ENCODE measurements at places on chromosomes 3 and 15. TPM values are rescaled to one million over a fixed set of nuclear protein-coding genes. Genes with fewer than 3 reads are reported as not detected.

The PDCD7 gene
- polyA plus RNA-seq = 15.6 TPM

The POLQ gene
- 2.9 TPM for polyA plus RNA-seq

The FBXO40 gene
- not detected for polyA plus RNA-seq

The FES gene
- polyA plus RNA-seq = 1.5 TPM

The CPN2 gene
- not detected for polyA plus RNA-seq

The GOLGA8T gene
- not detected for polyA plus RNA-seq

The PLSCR2 gene
- polyA plus RNA-seq = not detected

The NRROS gene
- polyA plus RNA-seq = 0.12 TPM

The SEMA3B gene
- 1.3 TPM for polyA plus RNA-seq

The GASK1A gene
- polyA plus RNA-seq = 0.74 TPM

The RTP4 gene
- 0.06 TPM for polyA plus RNA-seq

The SATB1 gene
- 1.2 TPM for polyA plus RNA-seq

The AADACL2 gene
- polyA plus RNA-seq = not detected

The CYP1A2 gene
- not detected for polyA plus RNA-seq

The SLC6A20 gene
- polyA plus RNA-seq = 0.19 TPM

The ADAMTS17 gene
- polyA plus RNA-seq = 0.11 TPM

The HES1 gene
- 32.5 TPM for polyA plus RNA-seq

The TRH gene
- polyA plus RNA-seq = not detected

The CAV3 gene
- not detected for polyA plus RNA-seq

The TRPC1 gene
- 0.76 TPM for polyA plus RNA-seq

The GUCA1C gene
- 0.43 TPM for polyA plus RNA-seq

The ARIH1 gene
- 26.2 TPM for polyA plus RNA-seq

The SEMA6D gene
- polyA plus RNA-seq = 0.17 TPM

The ACP3 gene
- polyA plus RNA-seq = 0.12 TPM

The GOLGA8R gene
- not detected for polyA plus RNA-seq

The SLC24A5 gene
- polyA plus RNA-seq = not detected

The CLDN18 gene
- not detected for polyA plus RNA-seq

The CSTA gene
- polyA plus RNA-seq = 545 TPM

The UPK1B gene
- polyA plus RNA-seq = 2.3 TPM

The IL5RA gene
- polyA plus RNA-seq = not detected

The PLSCR5 gene
- not detected for polyA plus RNA-seq

The PATL2 gene
- 0.18 TPM for polyA plus RNA-seq

The TM6SF1 gene
- polyA plus RNA-seq = 0.16 TPM

The GOLGA8J gene
- not detected for polyA plus RNA-seq

The CNTN3 gene
- 0.01 TPM for polyA plus RNA-seq

All from foreskin keratinocyte (primary cell).